HAP-1 (cell line): ENCODE measurements at places on chromosomes 5 and 9.

DNA sequence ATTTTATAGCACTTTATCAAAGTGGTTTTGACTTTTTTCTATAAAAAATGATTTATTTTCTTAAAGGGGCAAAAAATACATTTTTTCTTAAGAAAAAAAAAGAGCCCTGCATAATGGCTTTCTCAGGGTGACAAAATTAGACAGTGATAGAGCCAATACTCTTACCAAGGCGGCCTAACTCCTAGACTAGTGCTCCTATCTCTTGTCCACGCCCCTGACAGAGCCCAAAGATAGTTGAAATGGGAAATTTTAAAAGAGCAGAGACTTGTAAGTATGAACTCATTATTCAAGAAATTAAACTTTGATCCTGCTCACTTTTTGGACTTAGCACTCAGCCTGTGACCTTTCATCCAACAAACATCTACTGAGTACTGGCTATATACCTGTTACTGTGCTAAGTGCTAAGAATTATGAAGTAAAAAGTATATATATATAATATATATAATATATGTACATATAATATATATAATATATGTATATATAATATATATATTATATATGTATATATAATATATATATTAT, 1.2 kb downstream of the INVS start:
- no peak for DNase-seq

DNA sequence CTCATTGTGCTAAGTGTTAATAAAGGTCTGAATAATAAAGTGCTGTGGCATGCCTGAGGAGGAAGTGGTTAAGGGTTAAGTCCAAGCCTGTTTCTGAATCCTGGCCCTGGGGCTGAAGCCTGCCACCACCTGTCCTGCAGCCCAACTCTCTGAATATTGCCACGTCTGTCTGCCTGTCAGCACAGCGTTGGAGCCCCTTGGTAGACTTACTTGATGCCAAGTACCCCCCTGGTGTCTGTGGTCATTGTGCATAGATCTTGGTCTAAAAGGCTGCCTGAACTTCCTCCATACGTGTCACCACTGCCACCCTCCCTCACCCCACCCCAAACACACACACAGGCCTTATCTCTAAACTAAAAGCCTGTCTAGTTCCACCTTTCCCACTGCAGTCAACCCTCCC, 35.4 kb upstream of the SLC2A8 start:
- DNase-seq = no peak

- DNase-seq = no peak
These were observed 75.8 kb downstream of the ADAMTSL1 start for GRCh38 chr9:18549772-18550171.

DNA sequence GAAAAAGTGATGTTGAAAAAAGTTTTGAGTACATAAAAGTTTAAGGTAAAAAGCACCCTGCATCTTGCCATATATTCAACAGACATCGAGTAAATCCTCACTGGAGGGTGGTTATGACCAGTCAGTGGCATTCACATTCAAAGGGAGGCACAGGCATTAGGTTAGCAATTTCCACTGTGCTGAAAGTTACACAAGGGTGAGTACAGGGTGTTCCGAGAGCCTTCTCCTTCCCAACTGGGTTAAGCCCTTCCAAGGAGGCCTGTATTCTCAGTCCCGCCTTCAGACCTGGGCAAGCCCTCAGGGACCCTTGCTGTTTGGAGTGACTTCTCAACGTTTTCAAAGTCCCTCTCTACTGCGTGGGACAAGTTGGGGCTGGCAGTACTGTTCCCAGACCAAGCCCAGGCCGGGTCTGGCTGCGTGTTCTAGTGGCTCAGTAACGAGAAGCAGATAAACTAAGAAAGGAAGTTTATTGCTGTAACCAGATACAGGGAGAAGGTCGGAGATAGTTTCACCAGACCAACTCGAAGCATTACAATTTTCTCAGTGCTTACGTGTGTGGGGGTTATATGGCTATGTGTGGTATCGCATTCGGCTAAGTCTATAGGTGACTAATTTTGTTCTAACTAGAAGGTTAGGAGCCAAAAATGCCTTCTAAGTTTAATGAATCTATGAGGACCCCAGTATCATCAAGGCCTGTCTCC, 13.0 kb upstream of the SETX start:
- DNase-seq = no peak

- DNase-seq = peak; percentile 84
These were observed 66.4 kb upstream of the FER start for GRCh38 chr5:108681079-108681921.

DNA sequence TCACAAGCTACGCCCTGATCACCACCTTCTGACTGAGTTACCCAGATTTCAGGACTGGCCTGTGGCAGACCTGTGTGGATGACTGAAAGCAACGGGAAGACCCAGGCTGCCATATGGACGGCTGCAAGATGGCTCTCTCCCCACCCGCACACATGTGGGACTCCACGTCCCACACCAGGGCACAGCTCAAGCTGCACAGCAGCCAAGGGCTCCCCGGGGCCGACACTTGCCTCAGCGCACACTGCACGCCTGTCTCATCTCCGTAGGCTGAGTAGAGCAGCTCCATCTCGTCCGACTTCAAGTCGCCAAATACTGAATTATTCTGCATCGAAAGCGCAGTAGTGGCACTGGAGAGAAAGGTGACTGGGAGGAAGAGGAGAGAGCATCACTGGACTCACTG, 14.5 kb downstream of the BRD9 start:
- DNase-seq = no peak

GRCh38 chr9:131886826-131887225, 146.9 kb upstream of the RAPGEF1 start:
- DNase-seq = no peak

DNA sequence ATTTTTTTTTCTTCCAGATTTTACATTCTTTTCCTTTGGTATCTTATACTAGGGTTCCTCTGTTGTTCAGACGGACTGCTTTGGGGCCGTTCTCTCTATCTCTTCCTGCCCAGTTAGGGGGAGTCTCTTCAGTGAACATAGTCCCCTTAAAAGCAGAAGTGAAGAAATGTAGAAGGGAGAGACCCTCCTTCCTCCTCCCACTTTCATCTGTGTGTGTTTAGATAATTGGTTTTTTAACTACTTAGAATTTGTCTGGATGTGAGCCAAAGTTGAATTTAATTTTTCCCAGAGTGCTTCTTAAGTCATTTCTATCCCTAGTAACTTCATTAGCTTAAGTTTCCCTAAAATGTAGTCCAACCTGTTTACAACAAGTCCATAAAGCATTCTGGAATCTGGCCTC, 167.5 kb downstream of the HACD4 start:
- DNase-seq = no peak
